ENCODE measurements at places on chromosomes 3 and 15. TPM values are rescaled to one million over a fixed set of nuclear protein-coding genes. Genes with fewer than 3 reads are reported as not detected.

Gene FANCD2OS
- total RNA-seq, result not detected

Gene PAQR5
- not detected for total RNA-seq

GRCh38 chr15:48266024-48266689, 60.1 kb downstream of the SLC12A1 start:
- H3K4me3 ChIP-seq, result no peak overlapping the region
- H3K27ac ChIP-seq, result no peak overlapping the region
- DNase-seq, result no peak
- H3K4me1 ChIP-seq, result no peaks in the 10 kb centered on the region
- H3K27me3 ChIP-seq, result no peaks in the 10 kb centered on the region

Gene PLA2G4B
- 5.2 TPM for total RNA-seq

Gene CCR8
- total RNA-seq, result not detected

Data from K562 (cell line).